Pulmonary artery endothelial cell (primary cell): ENCODE measurements at places on chromosomes 2 and 18.

- DNase-seq = no peak
Measured at GRCh38 chr2:167787021-167787420, 460.4 kb downstream of the STK39 start.

GRCh38 chr2:27870724-27871123 is 19.5 kb downstream of the RBKS start:
- DNase-seq = no peak

DNA sequence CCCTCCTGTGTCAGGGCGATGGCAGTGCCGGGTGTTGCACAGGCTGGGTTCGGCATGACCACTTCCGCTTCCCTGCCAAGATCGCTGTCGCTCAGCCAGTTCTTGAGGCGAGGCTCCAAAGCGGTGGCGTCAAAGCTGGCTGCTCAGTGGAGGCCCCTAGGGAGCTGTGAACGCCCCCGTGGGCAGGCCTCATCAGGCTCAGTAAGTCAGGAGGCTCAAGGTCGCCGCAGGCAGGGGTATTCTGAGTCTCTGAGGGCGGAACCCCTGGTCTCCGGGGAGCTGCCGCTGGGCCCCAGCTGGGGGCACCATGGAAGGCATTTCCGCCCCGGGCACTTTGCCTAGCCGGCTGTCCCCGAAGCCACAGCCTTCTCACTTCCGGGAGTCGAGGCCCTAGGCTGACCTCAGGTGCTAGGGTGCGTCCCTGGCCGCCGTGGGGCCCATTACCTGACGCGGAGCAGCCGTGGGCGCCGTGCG is 210.4 kb downstream of the SOCS6 start:
- no peak for DNase-seq

DNA sequence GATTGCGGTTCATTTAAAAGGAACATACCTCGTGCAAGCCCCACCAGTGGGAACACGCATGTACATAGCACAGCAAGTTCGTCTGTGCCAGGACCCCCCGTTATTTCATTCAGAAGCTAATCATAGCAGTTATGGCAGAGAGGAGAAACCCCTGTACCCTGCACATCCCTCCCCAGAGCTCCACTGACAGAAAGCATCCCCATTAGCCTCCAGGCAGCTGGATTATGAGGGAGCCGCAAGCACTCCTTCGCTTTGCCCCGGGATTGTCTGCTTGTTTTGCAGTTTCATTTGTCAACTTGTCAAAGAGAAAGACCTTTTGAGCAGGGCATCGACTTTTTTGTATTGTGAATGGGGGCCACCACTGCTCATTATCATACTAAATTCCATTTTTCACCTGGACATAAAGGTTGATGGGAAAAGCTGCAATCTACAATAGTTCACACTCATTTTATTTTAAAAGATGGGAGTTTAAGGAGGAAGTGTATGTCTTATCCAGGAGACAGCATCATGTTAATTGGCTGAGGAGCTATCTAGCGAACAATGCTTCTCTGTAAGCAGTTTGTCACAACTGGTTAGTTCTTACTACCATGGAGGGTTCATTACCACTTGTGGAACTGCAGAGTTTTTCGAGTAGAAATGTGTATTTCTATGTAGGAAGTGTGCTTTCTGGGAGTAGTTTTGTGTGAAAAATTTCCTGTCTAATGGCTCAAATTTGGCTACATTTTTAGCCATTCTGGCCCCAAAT is 255.3 kb downstream of the THSD7B start:
- no peak for DNase-seq

- no peak for DNase-seq
Measured at GRCh38 chr18:48639772-48640432, 101.1 kb downstream of the CTIF start.

DNA sequence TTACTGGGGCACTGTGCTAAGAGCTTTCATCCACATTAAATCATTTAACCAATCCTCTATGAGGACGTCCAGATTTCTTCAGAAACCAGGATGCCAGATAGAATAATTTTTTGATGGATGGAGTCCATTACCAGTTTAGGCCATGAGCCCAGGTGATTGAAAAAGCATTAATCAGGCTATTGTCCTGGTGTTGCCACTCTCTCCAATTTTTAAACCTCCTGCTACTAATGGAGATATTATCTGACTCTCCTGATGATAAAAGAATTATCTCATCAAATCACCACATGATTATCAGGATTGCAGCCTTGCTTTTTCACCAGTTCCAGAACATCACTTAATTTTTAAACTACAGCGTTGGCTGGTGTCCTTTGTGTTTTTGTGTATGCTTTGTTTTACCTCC is 402.2 kb downstream of the CLIP4 start:
- DNase-seq = no peak

- DNase-seq = no peak
Measured at GRCh38 chr2:19753818-19754217, 148.0 kb downstream of the TTC32 start.

DNA sequence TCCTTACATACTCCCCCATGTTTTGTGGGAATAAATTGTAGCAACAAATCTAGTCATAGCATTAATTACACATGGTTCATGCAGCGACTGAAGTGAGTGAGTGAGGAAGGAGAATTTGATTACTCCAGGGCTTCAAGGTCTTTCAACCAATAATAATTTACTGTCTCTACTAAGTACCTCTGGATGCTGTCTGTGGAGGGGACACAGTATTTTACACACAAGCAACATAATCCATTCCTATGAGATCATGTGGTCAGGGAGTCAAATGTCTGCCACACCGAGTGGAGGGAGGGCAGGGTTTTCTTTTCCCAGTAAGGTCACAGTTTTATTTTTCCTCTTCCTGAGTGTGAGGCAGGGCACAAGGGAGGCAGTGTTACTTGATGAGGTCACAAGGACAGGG is 334.7 kb upstream of the CELF4 start:
- no peak for DNase-seq
